ENCODE measurements at places on chromosomes 1 and 21.

GRCh38 chr1:117001254-117001927 is at the start of gene CD101:
TSS of gene CD101 (plus strand) at chr1:117001760. CDS start at chr1:117001818, 58 bp downstream.
- H3K27me3 ChIP-seq = no peaks in the 10 kb centered on the region
- no peaks in the 10 kb centered on the region for H3K36me3 ChIP-seq
- DNase-seq = no peak
- H3K27ac ChIP-seq = no peak within 1 kb of the TSS
- H3K4me1 ChIP-seq = peaks cover 44% of the 10 kb centered on the region

- peaks cover 6% of the 10 kb centered on the region for H3K4me1 ChIP-seq
- H3K27ac ChIP-seq = no peak overlapping the region
- no peaks in the 10 kb centered on the region for H3K36me3 ChIP-seq
- no peak overlapping the region for H3K4me3 ChIP-seq
- no peaks in the 10 kb centered on the region for H3K27me3 ChIP-seq
- no peak for DNase-seq
Measured at GRCh38 chr1:168829876-168830275, 100.9 kb upstream of the DPT start.

- no peaks in the 10 kb centered on the region for H3K36me3 ChIP-seq
- peak; percentile 51 for DNase-seq
- H3K4me1 ChIP-seq = peaks cover 68% of the 10 kb centered on the region
- no peak overlapping the region for H3K4me3 ChIP-seq
- H3K27me3 ChIP-seq = no peaks in the 10 kb centered on the region
Measured at GRCh38 chr1:183304440-183305107, 113.6 kb downstream of the NMNAT2 start.

GRCh38 chr1:183645531-183645930 is 7.6 kb downstream of the APOBEC4 start:
- no peak overlapping the region for H3K27ac ChIP-seq
- no peak for DNase-seq
- H3K27me3 ChIP-seq = no peaks in the 10 kb centered on the region
- no peaks in the 10 kb centered on the region for H3K4me1 ChIP-seq
- no peak overlapping the region for H3K4me3 ChIP-seq

DNA sequence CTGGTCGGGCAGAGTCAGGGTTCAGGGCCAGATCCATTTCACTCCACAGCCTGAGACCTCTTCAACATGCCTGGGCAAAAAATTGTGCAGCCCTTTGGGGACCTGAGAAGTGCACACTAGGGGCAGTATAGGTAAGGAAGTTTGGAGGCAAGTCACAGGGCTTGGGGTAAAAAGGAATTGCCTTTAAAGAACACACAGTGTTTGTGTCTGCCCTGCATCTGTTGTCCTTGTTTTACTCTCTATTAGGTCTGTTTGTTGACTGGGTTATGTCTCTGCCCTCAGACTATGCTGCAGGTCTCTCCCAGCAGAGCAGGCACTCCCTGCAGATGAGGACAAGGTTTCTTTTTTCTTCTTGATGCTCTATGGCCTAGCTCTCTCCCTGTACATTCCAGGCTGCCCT is 22.0 kb downstream of the LDLRAD2 start:
- H3K4me3 ChIP-seq = no peak overlapping the region
- H3K27me3 ChIP-seq = no peaks in the 10 kb centered on the region
- H3K4me1 ChIP-seq = no peaks in the 10 kb centered on the region

DNA sequence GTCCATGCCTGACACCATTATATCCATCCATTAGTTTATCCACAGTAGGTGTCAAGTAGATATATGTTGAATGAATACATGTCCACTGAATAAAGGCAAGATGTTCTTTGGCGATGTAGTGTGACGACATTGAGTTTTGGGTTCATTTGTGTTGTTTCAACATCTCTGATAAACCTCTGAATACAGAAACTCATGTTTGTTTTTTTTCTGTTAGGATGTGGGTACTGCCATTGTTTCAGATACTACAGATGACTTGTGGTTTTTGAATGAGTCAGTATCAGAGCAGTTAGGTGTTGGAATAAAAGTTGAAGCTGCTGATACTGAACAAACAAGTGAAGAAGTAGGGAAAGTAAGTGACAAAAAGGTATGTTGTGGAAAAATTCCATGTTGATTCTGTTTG is 28.1 kb downstream of the MDM4 start:
- peaks cover 99% of the 10 kb centered on the region for H3K36me3 ChIP-seq
- peaks cover 31% of the 10 kb centered on the region for H3K4me1 ChIP-seq
- H3K27ac ChIP-seq = no peak overlapping the region
- no peak for DNase-seq
- H3K4me3 ChIP-seq = no peak overlapping the region
- no peaks in the 10 kb centered on the region for H3K27me3 ChIP-seq

DNA sequence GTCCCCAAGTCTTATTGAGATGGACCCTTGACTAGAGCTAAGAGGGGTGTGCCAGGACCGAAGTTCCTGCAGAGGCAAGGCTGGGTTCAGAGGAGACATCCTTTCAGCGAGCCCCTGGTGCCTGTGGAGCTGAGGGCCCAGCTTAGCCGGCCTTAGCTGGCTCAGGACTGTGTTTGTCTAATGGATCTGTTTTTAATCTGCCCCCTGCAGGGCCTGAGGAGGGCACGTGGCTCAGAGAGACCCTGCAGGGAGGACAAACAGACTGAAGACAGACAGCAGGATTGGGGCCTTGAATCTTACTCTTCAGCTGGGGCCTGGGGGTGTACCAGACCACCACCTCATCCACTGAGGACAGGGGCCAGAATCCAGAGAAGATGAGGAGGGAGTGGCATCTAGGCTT is 1.6 kb downstream of the CRABP2 start:
- peaks cover 20% of the 10 kb centered on the region for H3K4me1 ChIP-seq
- H3K36me3 ChIP-seq = no peaks in the 10 kb centered on the region
- no peak for DNase-seq
- H3K27ac ChIP-seq = no peak overlapping the region
- H3K4me3 ChIP-seq = no peak overlapping the region

- H3K36me3 ChIP-seq = peaks cover 24% of the 10 kb centered on the region
- no peaks in the 10 kb centered on the region for H3K27me3 ChIP-seq
- no peak for DNase-seq
- H3K4me1 ChIP-seq = peaks cover 7% of the 10 kb centered on the region
- no peak overlapping the region for H3K4me3 ChIP-seq
Measured at GRCh38 chr1:64135462-64136223, 67.8 kb upstream of the UBE2U start.

GRCh38 chr1:34681480-34682451 is 73.1 kb upstream of the GJB5 start:
- no peak overlapping the region for H3K27ac ChIP-seq
- H3K27me3 ChIP-seq = no peaks in the 10 kb centered on the region
- H3K4me3 ChIP-seq = no peak overlapping the region
- no peaks in the 10 kb centered on the region for H3K4me1 ChIP-seq

DNA sequence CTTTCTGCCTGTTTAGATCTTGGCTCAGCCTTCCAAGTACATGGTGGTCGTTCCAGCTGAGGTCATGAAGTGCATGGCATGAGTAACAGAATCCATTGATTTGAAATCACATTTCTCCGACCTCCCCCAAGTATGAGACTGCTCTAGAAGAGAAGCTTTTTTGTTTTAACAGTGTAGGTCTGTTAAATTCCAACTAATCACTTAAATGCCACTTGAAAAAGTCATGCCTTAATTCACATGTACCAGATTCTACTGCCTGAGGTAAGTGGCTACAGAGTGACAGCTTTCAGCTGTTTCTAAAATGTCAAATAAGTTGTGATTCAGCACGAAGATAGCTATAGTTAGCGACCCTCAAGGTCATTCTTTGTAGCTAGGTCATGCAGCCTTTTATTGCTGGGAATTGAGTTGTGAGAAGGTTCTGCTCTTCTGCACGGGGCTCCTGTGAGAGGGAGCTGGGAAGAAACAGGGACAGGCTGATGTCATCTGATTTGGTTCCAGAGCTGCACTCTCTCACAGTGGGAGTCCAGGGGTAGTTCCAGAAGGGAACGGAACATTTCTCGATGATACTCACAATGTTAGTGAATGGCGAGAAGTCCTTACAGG is 112.7 kb downstream of the VPS13D start:
- H3K36me3 ChIP-seq = no peaks in the 10 kb centered on the region
- H3K27me3 ChIP-seq = no peaks in the 10 kb centered on the region
- H3K4me3 ChIP-seq = peak overlapping the region; percentile 34
- H3K4me1 ChIP-seq = peaks cover 95% of the 10 kb centered on the region
- peak overlapping the region; percentile 84 for H3K27ac ChIP-seq

DNA sequence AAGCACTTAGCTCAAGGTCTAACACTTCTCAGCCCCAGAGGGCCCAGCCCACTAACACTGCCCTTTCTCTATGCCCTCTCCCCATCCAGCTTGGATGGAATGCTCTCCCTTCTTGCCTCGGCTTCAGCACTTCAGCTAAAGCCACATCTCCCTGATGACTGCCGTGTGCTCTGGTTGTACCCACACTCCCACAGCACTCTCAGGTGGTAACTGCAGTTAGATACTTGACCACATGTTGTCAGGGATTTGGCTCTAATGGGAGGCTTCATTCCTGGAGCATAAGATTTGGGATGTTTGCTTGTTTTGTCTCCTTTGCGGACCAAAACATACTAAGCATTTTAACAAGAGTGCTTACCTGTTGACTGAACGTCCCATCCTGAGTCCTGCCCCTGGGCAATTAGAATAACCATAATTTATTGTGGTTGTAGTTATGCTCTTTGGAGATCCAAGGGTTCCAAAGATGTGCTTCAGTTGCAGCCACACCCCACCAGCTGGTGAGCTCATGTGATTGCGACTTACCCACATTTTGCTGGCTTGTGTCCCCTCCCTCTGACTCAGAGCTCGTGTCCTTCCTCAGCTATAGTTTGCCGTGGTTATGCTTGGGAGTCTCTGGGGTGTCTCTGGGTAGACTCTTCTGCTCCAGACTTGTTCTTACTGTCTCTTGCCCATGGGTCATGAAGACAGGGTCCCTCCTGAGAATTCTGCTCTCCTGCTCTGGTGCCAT is 7.7 kb upstream of the SLC26A9 start:
- H3K36me3 ChIP-seq = no peaks in the 10 kb centered on the region
- H3K27ac ChIP-seq = no peak overlapping the region
- H3K4me1 ChIP-seq = peaks cover 5% of the 10 kb centered on the region
- no peaks in the 10 kb centered on the region for H3K27me3 ChIP-seq

DNA sequence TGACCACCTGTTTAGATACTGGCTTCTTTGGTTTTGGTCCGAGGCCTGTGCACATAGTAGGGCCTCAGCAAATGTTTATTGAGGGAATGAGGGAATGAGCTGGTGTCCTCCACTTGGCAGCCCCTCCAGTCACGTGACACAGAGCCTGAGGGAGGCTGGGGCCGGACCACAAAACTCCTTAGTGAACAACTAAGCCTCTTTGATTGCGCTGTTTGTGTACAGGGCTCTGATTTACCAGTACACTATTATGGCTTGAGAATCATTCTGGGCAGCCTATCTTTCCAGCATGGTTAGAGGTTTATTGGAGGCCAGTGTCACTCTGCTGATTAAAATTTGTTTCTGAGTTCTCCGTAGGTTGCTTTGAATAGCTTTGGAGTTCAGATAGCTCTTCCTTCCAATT is 10.2 kb upstream of the LRRN2 start:
- no peaks in the 10 kb centered on the region for H3K27me3 ChIP-seq
- no peak for DNase-seq
- no peaks in the 10 kb centered on the region for H3K4me1 ChIP-seq
- H3K36me3 ChIP-seq = no peaks in the 10 kb centered on the region
- H3K4me3 ChIP-seq = no peak overlapping the region

DNA sequence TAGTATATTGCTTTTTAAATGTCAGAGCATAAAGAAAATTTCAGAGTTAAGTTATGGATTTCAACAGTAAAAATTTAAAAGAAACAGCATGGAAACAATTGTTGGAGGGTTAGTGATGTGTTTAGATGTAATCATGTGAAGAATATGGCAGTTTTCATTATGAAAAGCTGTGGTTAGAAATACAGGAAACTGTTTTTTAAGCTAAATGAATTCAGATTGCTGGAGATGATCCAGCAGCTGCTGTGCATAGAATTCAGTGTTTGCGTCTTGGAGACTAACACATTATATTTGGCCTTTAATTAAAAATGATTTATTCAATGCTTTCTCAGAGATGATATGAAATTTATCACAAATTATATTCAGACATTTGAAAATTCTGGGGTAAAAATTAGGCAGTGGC is 273.6 kb upstream of the LRRC7 start:
- no peak for DNase-seq
- no peaks in the 10 kb centered on the region for H3K36me3 ChIP-seq
- no peak overlapping the region for H3K4me3 ChIP-seq
- H3K27me3 ChIP-seq = no peaks in the 10 kb centered on the region
- no peak overlapping the region for H3K27ac ChIP-seq
- H3K4me1 ChIP-seq = no peaks in the 10 kb centered on the region

DNA sequence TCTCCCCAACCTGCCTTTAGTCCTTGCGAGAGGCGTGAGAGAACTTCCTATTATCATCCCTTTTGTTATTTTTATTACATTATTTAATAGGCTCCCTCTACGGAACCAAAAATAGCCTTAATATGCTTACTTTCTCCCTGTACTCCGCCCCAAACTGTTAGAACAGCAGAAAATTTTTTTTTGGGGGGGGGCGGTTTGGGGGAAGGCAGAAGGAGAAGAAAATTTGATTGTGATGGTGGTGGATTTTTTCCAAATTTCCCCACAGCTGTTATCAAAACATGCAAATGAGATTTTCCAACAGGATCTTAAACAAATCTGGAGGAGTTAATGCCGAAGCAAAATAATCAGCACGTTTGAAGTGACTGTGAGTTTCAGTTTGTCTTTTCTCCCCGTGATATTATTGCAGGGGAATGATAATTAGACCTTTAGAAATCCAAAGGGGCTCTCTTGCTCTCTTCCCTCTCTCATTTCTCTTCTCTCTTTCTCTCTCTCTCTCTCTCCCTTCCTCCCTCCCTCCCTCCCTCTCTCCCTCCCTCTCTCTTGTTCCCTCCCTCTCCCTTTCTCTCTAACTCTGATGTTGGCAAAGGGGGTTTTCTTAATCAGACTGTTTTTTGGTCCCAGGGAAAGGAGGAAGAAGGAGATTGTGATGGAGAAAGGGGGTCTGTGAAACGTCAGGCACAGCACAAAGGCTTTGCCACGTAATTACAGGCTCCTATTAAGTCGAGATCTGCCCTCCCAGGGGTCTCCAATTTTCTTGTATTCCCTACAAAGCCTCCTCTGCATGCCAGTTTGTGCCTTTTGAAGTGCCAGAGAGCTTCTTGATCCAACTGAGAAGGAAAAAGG is 1.1 kb upstream of the PRRX1 start:
- H3K4me3 ChIP-seq = peak overlapping the region; percentile 60
- peaks cover 20% of the 10 kb centered on the region for H3K27me3 ChIP-seq
- no peaks in the 10 kb centered on the region for H3K36me3 ChIP-seq
- H3K4me1 ChIP-seq = peaks cover 30% of the 10 kb centered on the region
- DNase-seq = no peak
- H3K27ac ChIP-seq = peak overlapping the region; percentile 98
